ENCODE measurements at places on chromosomes 1 and 21. TPM values are rescaled to one million over a fixed set of nuclear protein-coding genes. Genes with fewer than 3 reads are reported as not detected.

Gene GSTM3
- 80.3 TPM for total RNA-seq

GRCh38 chr1:54227891-54228310, 27.9 kb downstream of the MRPL37 start:
- DNase-seq, result no peak

- DNase-seq, result no peak
Measured at GRCh38 chr1:177392336-177392735, 221.6 kb downstream of the BRINP2 start.

DNA sequence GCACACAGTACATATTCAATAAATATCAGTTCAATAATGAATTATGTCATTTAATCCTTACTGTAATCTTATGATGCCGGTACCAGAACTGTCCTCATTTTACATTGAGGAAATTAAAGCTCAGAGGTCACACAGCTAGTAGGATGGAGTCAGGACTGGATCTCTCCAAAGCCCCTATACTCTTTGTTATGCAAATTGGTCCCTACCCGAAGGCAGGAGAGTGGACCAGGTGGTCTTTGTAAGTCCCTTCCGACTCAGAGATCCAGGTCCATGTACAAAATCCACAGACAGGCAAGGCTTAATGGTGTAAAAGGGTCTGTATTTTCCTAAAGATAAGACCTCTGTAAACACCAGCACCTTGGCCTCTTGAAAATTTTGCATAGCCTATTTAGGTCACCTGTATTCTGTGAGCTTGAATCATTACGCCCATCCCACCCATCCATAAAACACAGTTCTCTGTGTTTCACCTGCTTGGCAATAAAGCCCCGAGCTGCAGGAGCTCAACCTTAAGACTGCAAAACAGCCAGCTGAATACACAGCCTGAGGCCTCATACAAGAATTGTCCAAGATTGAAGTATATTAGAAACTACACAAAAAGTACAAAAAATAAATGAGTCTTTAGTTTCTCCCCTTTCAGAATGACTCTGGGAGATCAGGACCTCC, 41.7 kb downstream of the PLXNA2 start:
- no peak for DNase-seq

GRCh38 chr21:41682719-41683179, 84.1 kb downstream of the RIPK4 start:
- DNase-seq, result no peak

DNA sequence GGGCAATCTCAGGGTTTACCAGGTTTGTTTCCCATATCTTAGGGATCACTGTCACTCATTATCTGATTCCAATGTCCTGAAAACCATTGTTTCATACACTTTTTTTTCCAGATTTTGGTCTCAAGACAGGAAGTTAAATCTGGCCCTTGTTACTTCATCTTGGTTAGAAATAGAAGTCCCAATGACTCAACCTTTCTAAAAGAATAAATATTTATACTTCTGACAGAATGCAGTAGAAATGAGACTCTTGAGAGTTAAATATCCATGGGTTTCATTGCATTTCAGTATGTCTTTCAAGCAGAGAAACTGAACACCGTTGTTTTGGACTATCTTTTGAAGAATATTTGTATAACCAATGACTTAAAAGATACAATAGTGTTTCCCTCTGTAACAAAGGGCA, 19.8 kb upstream of the VCAM1 start:
- no peak for DNase-seq

GRCh38 chr1:207240325-207241101, 81.0 kb upstream of the CD55 start:
- no peak for DNase-seq

Gene CA14
- 0.41 TPM for total RNA-seq

GRCh38 chr1:67945733-67946374, 104.6 kb downstream of the DIRAS3 start:
- no peak for DNase-seq

Gene CELA2B
- total RNA-seq, result not detected

Gene COL9A2
- total RNA-seq, result 6.9 TPM

Gene RNF19B
- 37.1 TPM for total RNA-seq

Gene HAO2
- total RNA-seq, result under 0.01 TPM

- DNase-seq, result no peak
Measured at GRCh38 chr1:6471086-6471969, 5.4 kb upstream of the TNFRSF25 start.

Gene MYOG
- under 0.01 TPM for total RNA-seq

Gene LYPD8
- not detected for total RNA-seq

DNA sequence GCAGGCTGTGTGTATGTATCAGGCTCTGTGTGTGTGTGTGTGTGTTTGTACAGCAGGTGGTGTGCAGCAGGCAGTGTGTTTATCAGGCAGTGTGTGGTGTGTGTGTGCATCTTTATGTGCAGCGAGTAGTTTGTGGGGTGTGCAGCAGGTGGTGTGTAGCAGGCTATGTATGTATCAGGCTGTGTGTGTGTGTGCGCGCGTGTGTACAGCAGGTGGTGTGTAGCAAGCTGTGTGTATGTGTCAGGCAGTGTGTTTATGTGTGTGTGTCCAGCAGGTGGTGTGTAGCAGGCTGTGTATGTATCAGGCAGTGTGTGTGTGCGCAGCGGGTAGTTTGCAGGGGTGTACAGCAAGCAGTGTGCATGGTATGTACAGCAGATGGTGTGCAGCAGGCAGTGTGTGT, 29.0 kb downstream of the PTPRF start:
- DNase-seq, result no peak

Gene GJA5
- total RNA-seq, result 1.6 TPM

Gene ASCL5
- total RNA-seq, result not detected

DNA sequence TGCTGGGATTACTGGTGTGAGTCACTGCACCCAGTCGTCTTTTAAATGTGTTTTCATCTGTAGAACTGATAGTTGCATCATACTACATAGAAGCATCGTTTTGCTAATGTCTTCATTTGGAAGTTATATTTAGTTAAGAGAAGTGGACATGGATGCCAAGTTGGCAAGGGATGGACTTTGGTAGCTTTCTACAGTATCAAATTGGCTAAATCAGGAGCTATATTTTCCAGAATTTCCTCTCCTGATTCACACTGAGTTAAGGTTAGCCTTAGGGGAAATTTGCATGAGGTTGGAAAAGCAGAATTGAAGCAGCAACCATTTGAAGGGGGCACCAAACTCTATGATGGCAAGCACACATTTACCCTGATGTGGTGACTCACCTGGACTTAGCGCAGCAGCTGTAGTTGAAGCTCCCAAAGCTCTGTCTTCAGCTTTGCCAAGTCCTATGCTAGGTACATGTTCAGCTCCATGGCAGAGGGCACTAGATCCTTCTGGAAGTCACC, 43.9 kb downstream of the DUSP10 start:
- no peak for DNase-seq

DNA sequence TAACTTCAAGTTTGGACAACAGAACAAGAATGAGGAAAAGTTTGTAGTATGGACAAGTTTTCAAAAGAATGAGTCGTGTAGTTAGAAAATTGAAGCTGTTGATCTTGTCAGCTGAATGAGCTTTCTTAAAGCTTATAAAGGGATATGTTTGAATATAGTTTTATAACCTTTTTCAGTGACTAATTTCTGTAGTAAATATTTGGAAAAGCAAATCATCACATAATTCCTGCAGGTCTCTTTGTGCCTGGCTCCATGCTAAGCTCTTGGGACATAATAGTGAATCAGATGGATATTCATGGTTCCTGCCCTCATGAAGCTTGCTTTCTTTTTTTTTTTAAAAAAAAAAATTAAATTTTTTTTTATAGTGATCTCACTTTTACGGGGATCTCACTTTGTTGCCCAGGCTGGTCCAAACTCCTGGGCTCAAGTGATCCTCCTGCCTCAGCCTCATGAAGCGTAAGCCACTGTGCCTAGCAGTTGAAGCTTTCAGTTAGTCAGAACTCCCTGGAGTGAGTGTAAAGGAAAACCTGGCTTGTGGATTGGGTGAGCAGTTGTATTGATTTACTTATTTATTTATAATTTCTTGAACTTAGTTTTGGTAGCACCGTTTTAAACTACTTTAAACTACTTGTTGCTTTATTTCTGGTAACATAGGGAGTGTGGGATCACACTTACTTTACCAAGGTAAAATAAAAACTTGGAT, 15.5 kb downstream of the DYRK1A start:
- DNase-seq, result no peak

Gene FCRL2
- not detected for total RNA-seq

Gene TSPAN1
- total RNA-seq, result 0.82 TPM

Gene JAK1
- total RNA-seq, result 37.5 TPM

DNA sequence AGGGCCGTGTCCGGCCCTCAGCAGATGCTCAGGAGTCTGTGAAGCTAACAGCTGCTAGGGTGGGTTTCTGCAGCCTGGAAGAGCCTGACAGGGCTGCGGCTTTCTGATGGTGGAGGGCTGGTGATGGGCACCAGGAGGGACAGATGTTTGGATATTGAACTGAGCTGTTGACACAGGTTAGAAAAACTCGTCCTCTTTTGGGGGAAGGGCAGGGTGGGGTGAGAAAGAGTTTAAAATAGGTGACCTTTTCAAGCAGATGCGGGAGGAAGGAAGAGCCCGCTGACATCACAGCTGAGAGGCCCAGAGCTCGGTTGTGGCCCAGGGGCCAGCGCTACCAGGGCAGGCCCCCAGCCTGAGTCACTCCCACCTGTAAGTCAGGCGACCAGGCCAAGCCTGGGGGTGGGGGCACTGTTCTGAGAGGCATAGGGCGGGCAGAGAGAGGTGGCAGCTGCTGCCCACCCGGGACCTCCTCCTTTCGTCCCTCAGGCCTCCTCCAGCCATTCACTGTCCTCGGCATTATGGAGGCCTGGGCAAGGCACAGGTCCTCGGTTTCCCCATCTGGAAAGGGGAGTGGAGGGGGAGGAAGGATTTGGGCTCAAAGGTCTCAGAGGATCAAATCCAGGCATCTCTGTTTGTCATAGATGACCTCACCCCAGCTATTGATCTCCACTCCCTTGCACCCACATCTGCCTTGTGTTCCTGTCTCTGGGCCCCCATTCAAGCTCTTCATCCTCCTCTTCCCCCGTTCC, 32.3 kb upstream of the ID3 start:
- no peak for DNase-seq

Gene GOLT1A
- 0.41 TPM for total RNA-seq

- DNase-seq, result no peak
Measured at GRCh38 chr1:197139169-197139568, 7.3 kb downstream of the ASPM start.

- DNase-seq, result no peak
Measured at GRCh38 chr1:168150283-168150682, 13.6 kb upstream of the GPR161 start.

DNA sequence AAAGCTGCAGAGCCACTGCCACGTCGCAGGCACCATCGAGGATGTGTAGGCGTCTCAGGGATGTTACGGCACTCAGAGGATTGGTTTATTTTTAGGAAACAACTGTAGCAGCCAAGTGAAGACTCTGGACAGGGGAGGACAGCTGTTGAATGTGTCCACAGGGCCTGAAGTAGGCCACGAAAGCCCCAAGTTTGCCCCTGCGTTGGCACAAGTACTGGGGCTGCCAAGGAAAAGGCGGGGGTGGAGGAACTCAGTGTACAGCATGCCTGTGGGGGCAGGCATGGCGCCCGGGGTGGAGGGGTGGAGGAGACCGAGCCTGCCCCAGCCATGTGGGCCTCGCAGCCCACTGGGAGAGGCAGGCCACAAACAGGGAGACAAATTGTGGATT, 89.7 kb downstream of the ADARB1 start:
- no peak for DNase-seq

Gene SYCP1
- total RNA-seq, result not detected
